ENCODE measurements at places on chromosomes 5 and 9. TPM values are rescaled to one million over a fixed set of nuclear protein-coding genes. Genes with fewer than 3 reads are reported as not detected.

The LRRC8A gene
- 54.3 TPM for total RNA-seq

The C6 gene
- total RNA-seq = 9.9 TPM

DNA sequence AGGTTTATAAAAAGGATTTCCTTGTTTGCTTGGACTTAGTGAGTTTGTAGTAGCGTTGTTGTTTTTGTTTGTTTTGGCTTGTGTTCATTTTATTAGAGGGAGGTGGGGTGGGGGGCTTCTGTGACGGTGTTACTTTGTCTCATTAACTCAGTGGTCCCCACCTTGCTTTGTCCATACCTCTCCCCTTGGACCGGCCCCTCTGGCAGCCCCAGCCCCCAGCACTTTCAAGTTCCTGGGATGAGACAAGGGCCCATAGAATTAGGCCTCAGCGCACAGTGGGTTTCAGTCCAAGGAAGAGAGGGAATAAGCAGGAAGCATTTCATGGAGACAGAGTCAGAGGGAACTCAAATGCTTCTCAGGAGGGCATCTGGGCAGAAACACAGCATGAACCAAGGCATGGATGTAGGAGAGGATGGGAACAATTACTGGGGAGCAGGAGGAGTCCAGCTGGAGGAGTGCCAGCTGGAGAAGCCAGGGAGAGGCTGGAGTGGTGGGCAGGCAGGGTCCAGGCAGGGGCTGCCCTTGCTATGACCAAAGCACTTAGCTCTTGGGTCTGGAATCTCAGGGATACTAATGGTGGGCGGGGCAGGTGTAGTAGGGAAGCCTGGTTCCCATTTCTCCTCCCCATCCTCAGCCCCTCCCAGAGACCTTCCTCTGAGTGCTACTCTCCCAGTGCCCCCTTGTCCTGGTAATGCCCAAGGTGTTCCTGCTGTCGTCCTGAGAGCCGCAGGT, 23.5 kb upstream of the ENHO start:
- peak; percentile 13 for DNase-seq

DNA sequence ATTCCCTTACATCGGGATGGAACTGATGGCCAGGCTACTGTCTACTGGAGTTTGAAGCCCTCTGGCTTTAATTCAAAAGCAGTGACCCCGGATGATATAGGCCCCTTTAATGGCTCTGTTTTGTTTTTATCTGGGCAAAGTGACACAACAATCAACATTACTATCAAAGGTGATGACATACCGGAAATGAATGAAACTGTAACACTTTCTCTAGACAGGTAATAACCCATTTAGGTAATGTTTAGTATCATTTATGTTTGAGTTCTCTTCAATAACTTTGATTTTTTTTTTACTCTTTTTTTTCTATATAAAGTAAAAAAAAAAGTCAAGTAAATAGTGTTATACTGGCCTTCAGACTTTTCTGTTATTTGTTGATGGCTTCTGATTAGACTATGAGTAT, 79.1 kb downstream of the ADGRV1 start:
- DNase-seq = no peak

DNA sequence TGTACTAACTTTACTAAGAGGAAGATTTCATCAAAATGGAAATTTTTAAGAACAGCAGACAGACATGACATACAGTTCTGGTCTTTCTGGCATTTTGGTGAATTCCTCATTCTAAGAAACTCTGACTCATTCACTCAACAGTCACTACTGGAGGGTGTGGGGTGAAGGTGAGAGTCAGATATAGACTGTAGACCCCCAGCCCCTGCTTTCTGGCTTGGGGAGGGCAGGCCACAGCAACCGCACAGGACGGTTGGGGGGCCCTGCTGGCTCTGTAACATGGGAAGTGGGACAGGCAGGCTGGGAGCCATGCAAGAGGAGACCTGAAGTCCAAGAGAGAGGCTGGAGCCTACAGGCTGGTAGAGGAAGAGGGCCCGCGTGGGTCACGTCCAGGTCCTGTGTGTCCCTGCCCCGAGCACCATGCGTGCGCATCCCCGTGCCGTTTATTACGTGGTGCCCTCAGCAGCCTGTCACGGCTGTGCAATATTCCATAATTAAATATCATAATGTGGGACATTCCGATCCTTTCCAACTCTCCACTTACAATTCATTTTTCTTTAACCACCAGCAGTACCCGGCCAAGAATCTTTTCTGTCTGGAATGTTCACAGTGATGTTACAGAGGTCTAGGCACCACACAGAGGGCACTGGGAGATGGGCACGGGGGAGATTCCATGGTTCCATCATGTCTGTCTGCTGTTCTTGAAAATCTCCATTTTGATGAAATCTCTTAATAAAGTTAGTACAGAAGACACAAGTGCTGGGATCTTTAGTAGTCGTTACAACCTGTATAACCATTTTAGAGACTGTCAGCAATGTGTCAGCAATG, 75.5 kb downstream of the SEMA4D start:
- no peak for DNase-seq

The MLANA gene
- not detected for total RNA-seq

DNA sequence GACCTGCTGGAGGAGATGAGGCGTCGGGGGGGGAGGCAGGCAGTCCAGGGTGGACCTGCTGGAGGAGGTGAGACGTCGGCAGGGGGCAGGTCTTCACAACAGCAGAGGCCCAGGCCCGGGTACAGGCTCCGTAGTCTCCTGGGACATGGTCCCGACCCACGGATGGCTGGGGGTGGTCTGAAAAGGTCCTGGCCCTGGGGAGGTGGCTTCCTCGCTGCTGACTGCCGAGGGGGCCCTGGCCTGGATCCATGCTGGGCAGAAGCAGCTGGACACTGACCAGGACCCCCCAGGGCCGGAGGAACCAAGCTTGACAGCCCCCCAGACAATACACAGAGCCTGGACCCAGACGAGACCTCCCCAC, 8.5 kb downstream of the EGFL7 start:
- no peak for DNase-seq

The TAF11L10 gene
- not detected for total RNA-seq

DNA sequence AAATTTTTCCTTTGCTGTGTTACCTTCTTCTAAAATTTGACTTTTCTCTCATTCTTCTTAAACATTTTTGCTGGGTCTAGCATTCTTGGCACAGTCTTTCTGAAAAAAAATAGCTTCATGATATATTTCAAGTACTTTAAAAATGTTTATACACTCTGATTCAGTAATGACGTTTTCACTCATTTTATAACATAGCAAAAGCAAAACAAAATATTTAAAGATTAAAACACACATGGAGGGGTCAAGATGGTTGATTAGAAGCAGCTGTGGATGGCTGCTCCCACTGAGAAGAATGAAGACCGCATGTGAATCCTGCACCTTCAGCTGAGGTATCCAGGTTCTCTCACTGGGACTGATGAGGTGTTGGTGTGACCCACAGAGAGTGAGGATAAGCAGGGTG, 188.2 kb downstream of the SGCD start:
- no peak for DNase-seq

GRCh38 chr9:374736-375135, 160.1 kb downstream of the DOCK8 start:
- DNase-seq = no peak

The NUDT2 gene
- total RNA-seq = 20.9 TPM

- peak; percentile 63 for DNase-seq
Measured at GRCh38 chr5:171578049-171578828, 158.8 kb downstream of the FGF18 start.

The RNF208 gene
- total RNA-seq = 4.1 TPM

The TOR4A gene
- total RNA-seq = 4.5 TPM

- DNase-seq = no peak
Measured at GRCh38 chr9:135766251-135766650, 64.3 kb downstream of the KCNT1 start.

- DNase-seq = no peak
Measured at GRCh38 chr5:116524051-116524904, 50.3 kb downstream of the SEMA6A start.

DNA sequence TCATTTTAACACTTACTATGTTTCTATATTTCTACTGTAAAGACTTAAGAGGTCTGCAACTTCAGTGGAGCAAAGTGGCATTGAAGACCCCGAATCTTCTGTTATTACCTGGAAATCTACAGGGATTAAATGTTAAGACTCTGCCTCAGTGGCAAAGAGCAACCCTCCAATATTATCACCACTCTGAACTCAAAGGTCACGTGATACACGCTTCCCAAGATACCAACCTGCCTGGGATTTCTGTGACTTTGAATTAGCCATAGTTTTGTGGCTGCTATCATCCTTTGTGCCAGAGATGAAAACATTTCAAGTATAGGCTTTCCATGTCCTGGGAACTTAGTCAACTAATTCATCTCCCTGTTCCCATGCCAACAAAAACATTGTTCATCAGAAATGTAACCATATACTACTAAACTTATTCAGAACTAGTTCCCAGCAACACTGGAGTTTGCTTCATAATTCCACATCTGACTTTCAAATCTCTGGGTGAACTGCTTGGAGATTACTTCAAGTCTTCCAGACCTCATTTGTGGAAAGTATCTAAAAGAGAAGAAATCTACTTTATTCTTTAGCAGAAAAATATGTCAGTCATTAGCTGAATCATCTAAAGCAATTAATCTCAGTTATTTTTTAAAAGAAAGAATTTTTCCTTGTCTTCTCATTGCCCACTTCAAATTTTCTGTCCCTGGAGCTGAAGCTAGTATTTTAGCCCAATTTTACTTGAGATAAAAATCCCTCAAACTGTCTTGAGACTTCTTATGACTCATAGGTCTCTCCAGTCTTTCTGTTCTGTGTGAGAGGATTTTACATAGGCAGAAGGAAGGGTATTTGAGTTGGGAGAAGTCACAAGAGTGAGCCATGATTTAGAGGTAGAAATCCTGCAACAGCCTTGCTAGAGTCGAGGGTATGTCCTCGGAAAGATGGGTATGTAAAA, 83.0 kb downstream of the ZNF462 start:
- DNase-seq = no peak

- no peak for DNase-seq
Measured at GRCh38 chr5:150256410-150257064, 33.0 kb downstream of the CAMK2A start.

- no peak for DNase-seq
Measured at GRCh38 chr9:16421532-16421931, 448.9 kb downstream of the BNC2 start.

- DNase-seq = no peak
Measured at GRCh38 chr9:133968428-133968827, 23.7 kb downstream of the VAV2 start.

GRCh38 chr9:36399980-36400331, at the start of gene RNF38:
RNF38 (minus strand) TSS chr9:36400269; CDS start chr9:36400108, 161 bp downstream.
- DNase-seq = no peak

The PCDHGB3 gene
- total RNA-seq = 17.1 TPM

The TGFBI gene
- 9.0 TPM for total RNA-seq

The MATR3 gene
- 243 TPM for total RNA-seq

The WDR36 gene
- total RNA-seq = 23.9 TPM

DNA sequence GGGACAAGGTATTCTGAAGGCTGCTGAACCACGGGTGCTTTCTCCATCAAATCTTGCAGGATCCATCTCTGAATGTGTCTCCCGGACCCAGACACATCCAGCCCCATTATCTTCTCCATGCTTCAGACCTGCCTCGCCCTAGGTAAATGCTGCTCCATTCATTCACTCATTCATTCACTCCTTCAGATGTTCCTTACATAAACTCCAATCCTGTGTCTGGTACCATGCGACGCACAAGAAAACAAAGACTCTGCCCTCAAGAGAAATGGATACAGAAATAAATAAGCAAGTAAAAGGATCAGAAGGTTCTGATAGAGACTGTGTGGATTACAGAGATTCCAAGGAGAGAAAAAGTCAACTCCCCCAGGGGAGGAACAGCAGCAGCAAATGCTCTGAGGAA, 7.9 kb upstream of the PSMB7 start:
- no peak for DNase-seq

GRCh38 chr5:32462618-32463017, 18.1 kb upstream of the ZFR start:
- no peak for DNase-seq

- DNase-seq = peak; percentile 83
Measured at GRCh38 chr5:147576646-147577535, 67.0 kb upstream of the DPYSL3 start.

GRCh38 chr9:108535526-108535925, 320.3 kb downstream of the ACTL7B start:
- no peak for DNase-seq

DNA sequence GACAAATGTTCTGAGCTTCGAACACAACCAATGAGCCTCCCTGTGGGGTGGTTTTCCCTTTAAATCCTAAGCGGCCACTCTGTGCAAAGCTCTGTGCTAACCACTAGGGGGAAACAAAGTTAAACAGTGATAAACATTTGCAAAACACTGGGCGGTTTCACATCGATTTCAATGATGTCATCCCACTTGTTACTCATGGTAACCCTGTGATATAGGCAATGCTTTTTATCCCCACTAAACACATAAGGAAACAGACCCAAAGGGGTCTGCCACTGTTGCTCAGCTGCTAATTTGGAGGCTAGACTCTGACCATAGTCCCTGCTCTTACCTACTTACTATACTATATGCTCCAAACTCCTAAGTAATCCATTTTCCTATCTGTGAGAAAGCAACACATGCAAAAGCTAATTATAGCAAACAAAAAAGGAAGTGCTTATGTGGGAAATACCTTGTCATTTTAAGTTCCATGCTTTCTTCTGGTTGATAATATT, 57.3 kb downstream of the PTPN3 start:
- DNase-seq = peak; percentile 50

- DNase-seq = no peak
Measured at GRCh38 chr5:79973511-79973910, 17.6 kb downstream of the MTX3 start.

- DNase-seq = peak; percentile 87
Measured at GRCh38 chr5:178461004-178461730, 129.0 kb downstream of the COL23A1 start.

GRCh38 chr5:33850100-33850594, 41.6 kb downstream of the ADAMTS12 start:
- DNase-seq = peak; percentile 23

- no peak for DNase-seq
Measured at GRCh38 chr5:52772668-52773067, 15.0 kb upstream of the ITGA1 start.

- DNase-seq = no peak
Measured at GRCh38 chr5:127925916-127926315, 157.7 kb upstream of the SLC12A2 start.

All from testis (tissue), 5 donors.